ENCODE measurements at places on chromosomes 4 and X.

DNA sequence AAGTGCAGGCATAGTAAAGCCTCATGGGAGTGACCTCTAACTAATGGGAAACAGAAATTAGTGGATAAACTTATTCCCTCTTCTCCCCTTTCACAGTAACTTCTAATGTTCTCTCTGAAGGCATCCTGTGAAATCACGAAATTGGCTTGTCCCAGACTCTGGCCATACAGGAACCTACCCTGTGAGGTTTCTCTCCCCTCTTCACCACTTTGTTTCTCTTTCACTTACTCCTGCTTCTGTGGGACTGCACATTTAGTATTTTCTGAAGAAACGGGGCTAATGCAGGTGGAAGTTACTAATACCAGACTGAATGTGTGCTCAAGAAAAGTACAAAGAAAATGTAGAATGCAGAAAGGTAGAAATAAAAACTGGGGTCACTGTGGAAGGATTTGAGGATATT lies 20.0 kb downstream of the ZNF330 start:
- no peak for DNase-seq

DNA sequence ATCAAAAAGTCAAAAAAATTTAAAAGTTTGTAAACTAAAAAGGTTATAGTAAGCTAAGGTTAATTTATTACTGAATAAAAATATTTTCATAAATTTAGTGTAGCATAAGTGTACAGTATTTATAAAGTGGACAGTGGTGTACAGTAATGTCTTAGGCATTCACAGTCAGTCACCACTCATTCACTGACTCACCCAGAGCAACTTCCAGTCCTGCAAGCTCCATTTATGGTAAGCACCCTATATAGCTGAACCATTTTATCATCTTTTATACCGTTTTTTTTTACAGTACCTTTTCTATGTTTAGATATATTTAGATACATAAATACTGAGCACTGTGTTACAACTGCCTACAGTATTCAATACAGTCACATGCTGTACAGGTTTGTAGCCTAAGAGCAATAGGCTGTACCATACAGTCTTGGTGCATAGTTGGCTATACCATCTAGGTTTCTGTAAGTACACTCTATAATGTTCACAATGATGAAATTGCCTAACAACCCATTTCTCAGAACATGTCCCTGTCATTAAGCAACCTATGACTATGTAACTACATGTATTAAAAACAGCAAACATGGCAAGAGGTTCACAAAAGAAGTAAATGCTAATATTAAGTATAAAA lies 18.6 kb downstream of the ACSL4 start:
- DNase-seq: no peak

- DNase-seq: no peak
These were observed 14.7 kb downstream of the BCORL1 start for GRCh38 chrX:129997086-129997485.

GRCh38 chr4:123562994-123563750 lies 166.6 kb downstream of the SPRY1 start:
- DNase-seq: no peak

- DNase-seq: no peak
These were observed 100.2 kb downstream of the LNX1 start for GRCh38 chr4:53490965-53491622.

DNA sequence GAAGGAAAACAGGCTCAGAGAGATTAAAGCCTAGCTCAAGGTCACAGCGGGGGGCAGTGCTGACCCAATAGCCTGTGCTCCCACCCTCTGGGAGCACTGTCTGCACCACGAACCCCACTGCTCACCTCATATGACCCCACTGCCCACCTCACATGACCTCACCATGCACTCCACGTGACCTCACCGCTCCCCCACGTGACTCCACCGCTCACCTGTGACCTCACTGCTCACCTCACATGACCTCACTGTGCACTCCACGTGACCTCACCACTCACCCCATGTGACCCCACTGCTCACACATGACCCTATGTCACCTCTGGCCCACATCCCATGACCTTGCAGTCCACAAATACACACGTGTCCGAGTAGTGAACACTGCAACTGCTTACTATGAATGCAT lies 55.4 kb downstream of the ACOX3 start:
- DNase-seq: no peak

GRCh38 chr4:184715526-184715925 lies 18.4 kb downstream of the CENPU start:
- DNase-seq: no peak

GRCh38 chrX:120439921-120440320 lies 29.2 kb downstream of the LAMP2 start:
- no peak for DNase-seq

DNA sequence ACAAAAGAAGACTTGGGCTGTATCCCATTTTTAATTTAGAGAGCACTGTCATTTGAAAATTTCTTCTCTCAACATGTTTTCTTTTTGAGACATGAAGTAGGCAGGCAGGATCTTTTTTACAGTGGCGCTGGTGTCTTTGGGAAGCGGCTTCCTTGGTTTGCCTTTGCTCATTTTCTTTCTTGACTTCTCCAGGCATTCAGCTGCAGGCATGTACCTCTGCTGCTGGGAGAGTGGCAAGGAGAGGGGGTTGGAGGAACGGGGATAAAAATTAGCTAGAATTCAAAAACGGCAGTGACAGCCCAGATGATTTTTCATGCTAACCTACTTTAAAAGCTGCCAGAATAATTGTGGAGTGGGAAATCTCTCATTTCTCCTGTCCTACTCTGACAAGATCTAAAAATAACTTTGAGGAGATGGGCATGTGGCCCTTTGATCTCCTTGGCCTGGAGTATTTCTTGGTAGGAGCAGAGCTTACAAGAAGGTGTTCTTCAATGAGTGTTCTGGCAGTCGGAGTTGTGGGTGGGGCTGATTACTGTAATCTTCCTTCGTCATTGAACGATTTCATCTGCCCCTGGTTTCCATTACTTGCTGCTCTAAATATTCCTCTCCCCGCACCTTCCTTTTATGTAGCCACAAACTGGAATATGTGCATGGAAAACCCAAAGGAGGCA lies 54.8 kb downstream of the TBL1X start:
- no peak for DNase-seq

DNA sequence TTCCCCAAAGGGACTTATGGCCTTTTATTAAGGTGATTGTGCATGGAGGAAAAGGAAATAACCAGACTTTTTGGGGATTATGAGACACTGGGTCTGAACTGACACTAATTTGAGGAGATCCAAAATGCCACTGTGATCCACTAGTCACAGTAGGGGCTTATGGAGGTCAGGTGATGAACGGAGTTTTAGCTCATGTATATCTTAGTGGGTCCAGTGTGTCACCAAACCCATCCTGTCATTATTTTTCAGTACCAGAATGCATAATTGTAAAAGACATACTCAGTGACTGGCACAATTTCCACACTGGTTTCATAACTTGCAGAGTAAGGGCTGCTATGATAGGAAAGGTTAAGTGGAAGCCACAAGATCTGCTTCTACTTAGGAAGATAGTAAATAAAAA lies 131.3 kb downstream of the RTL3 start:
- DNase-seq: no peak

GRCh38 chr4:53775381-53775780 lies 184.1 kb upstream of the LNX1 start:
- DNase-seq: no peak

GRCh38 chr4:147481577-147482109 lies 746 bp downstream of the EDNRA start:
- DNase-seq: no peak

DNA sequence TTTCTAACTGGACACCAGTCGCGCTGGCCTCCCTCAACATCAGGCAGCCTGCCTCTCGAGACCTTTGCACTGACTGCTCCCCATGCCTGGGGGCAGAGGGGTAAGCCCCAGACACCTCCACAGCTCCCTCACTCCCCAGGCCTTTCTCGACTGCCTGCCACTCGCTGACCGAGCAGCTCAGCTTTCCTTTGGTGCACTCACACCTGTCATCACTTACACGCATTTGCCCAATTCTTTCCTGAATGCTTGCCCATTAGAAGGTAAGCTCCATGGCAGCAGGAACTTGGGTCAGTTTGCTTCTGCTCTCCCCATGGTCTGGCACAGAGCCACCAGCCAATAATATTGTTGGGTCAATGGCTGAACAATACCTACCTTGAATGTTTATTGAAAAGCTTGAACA lies 32.2 kb upstream of the PROM1 start:
- no peak for DNase-seq

DNA sequence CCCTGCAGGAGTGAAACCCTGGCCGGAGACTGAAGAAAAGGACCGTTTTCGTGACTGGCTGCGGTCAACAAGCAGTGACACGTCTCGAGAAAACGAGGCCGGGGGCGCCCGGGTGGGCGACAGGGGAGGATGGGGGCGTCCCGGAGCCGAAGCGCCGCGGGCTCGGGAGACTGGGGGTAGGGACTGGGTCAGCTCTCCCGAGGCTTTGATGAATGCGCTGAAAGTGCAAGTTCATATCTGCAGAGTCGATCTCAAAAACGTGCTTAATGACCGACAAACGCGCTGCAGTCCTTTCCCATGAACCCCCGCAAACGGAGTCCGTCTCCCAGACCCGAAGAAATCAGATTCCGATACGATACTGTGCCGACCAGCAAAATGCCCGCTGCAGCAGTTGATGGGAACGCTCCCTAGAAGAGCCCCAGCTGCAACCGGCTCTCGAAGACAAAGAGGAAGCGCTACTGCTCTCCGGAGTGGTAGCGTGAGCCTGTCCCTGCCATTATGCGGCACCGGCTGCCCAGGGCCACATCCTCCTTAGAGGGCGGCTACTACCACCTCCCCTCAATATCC lies 806 bp upstream of the CD99L2 start:
- DNase-seq: peak; percentile 45

DNA sequence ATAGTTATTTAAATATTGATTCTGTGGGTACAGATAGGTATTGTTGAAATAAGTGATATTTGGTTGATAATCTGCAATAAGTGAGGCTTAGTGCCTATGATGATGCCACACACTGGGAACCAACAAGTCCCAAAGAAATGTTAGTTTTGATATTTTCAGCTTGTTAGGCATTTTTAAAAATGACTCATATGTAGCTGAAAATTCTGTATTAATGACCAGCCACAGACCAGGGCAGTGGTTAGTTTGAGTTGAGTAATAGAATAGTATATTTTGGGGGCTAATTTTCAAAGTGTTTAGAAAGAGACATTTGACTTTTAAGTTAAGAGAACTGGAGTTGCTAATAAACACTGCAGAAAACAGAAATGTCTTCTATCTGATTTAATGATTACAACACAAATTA lies 9.4 kb downstream of the INTU start:
- DNase-seq: no peak

DNA sequence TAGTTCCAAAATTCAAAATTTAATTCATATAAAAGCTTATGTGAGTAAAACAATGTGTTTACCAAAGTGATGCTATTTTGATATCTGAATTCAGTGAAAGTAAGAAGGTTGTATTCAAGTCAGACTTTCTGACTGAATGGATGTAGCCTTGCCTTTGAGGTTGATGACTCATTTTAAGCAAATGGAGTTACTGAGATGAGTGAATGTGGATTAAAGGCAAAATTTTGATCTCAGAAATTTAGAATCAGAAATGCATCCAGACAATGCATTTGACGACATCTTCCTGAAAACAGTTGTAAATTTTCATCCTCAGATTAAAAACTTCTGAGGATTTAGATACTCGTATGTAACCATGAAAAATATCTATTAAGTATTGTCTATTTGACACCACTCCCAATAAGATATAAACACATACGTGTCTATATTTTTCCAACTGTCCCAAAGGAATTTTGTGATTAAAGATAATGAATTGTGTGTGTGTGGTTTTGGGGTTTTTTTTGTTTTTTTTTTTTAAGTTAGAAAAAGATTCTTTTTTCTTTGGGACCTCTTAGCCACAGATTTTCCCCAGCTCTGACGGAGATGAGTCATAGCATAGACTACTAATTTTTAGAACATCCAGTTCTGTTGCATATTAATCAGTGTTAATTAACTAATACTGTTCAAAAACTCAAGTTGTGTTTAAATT lies 34.4 kb downstream of the NFKB1 start:
- DNase-seq: no peak

- no peak for DNase-seq
These were observed 13.3 kb upstream of the CD99 start for GRCh38 chrX:2677764-2678163.

- no peak for DNase-seq
These were observed 61.4 kb downstream of the HTRA3 start for GRCh38 chr4:8330821-8331574.

- no peak for DNase-seq
These were observed 98.5 kb upstream of the INTU start for GRCh38 chr4:127534041-127534825.

DNA sequence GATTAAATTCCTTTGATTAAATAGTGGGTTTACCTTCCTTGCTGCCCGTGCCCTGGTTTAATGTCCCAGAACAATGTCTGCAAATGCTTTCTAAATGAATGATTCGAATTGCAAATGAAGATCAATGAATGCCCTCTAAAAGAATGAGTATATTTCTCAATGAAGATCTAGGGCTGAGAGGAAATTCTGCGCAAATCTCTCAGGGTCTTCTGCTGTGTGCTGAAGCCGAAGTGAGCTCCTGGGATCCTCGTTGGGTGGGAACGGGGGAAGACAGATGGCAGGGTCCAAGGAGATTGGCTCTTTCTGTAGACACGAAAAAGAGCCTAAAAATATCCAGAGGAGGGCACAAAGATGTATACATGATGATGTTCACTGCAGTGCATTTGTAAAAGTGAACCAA lies 224.8 kb downstream of the STIM2 start:
- no peak for DNase-seq

DNA sequence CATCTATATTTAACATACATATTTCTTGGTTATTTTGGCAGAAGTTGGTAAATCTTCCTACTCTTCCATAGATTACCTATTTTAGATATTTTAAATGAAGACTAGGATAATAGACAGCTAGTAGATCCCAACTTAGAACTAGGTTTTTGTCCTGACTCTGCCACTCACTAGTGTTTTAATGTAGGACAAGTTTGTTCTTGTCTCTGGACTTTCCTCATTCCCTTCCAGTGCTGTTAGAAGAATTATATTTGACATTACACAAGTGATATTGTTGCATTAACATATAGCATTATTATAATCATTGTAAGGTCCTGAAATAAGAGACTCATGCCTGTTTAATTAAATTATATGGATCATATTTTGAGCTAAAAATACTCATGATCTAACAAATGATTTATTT lies 24.1 kb upstream of the ALB start:
- no peak for DNase-seq
